ENCODE measurements at places on chromosomes 1 and 21.

DNA sequence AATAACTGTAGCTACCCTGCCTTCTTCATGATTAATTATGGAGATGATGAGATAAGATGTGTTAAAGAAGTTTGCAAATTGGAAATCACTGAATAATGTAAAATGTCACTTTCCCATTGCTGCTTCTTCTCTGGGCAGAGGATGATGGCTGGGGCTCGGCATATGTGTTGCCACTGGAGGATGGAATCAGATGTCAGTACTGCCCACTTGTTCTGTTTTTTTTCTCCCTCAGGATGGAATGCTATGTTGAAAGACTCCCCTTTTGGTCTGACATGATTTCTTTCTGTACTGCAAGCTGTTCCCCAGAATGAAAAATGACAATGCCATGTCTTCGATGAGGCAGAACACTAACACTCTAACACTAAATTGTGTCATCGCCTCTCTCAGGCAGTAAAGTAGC is 373.9 kb upstream of the SPAG17 start:
- no peak for DNase-seq

GRCh38 chr21:31538816-31539215 is 120.7 kb upstream of the SOD1 start:
- DNase-seq = no peak

DNA sequence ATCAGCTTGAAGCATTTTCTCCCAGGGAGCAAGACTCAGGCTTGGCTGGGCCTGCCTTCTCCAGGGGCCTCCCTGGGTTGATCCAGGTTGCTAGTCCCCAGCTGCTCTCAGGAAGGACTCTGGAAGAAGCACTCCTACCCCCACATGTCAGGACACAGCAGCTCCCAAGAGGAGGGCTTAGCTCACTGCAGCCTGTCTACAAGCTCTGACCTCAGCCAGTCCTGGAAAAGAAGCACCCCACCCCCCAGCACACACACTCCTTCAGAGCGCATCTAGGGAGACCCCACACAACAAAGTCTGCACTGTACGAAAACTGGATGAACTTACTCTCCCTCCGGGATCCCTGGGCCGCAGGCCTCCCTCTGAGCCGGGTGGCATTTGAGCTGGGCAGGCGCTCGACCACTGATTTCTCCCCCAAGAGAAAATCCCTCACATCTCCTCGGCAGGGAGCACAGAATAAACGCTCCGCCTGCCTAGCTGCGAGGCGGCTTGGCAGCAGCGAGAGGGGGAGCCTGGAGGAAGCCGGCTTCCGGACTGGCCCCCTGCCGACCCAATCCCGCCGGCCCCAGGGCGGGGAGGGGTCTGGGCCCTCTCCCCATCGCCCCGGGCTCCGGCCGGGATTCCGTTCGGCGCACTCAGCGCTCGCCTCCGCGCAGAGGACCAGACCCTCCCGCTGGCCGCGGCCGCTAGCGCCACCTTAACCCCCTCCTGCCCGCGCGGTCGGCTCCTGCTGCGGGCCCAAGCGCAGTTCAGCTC is at the start of gene KCNA2:
TSS of gene KCNA2 (minus strand) at position 458 of the 756 bp plus-strand sequence. CDS start 1,576 bp downstream, outside the sequence.
- DNase-seq = no peak

GRCh38 chr1:59125676-59126320 is 171.1 kb upstream of the FGGY start:
- DNase-seq = no peak

DNA sequence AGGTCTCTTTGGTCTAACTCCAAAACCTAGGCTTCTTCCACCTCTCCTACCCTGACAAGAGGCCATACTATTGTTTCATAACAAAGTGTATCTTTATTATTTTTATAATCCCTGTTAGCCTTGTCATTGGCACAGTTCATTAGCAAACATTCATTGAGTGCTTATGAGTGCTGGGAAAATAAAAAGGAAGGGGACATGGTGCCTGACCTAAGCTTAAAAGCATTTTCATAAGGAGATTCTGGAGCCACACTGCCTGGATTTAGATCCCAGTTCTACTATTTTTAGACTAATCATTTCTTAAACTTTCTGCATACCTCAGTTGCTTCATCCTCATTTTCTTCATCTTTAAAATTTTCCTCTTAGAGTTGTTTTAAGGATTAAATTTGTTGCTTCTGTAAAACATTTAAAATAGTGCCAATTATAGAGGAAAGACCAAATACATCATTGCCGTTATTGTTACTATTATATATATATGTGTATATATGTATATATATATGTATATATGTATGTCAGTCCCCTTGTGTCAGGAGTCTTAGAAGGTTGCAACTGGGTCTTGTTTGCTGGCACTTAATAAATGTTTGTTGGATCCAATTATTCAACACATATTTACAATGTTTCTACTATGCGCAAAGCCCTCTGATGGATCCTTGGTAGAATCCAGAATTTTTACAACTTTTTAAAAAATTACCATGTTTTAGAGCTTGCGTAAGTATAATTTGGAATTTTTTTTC is 250.9 kb upstream of the SGIP1 start:
- no peak for DNase-seq

- no peak for DNase-seq
Observed at GRCh38 chr1:114048232-114048631, 69.0 kb downstream of the OLFML3 start.

GRCh38 chr1:180548686-180549317 is 10.0 kb upstream of the OVAAL start:
- no peak for DNase-seq

DNA sequence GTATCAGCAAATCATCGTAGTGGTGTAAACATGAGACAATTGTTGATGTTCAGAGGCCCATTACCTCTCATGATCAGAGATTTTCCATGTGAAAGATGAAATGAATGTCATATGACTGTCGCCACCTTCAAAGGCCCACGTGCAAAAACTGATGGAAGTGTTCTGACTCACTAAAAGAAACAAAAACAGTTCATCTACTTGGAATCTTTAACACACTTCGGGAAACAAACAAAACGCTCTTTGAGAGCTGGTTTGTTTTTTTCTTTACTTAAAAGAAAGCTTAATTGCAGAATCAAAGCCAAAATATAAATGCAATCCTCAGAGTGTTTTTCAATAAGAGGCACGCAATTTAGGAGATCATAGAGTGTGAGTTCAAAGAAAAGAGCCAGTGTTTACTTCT is 100.8 kb downstream of the PLPPR4 start:
- no peak for DNase-seq

- no peak for DNase-seq
Observed at GRCh38 chr1:6686294-6686693, 15.3 kb downstream of the DNAJC11 start.

GRCh38 chr1:222914861-222915632 is 100.2 kb downstream of the DISP1 start:
- no peak for DNase-seq

- no peak for DNase-seq
Observed at GRCh38 chr1:118918940-118919259, 69.2 kb downstream of the TBX15 start.

DNA sequence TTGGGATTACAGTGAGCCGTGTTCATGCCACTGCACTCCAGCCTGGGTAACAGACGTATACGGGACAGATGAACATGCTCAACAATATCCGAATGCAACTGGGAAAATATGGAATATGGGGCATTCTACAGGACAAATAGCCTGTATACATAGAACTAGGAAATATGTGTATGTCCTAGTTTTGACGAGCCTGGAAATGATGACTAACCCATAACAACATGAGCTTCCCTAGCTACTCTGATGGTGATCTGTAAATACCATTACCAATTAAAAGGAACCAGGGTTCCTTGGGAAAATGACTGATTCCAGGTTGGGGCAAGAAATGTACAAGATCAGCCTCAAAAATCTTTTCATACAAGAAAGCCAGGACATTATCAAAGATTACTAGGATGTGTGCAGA is 42.8 kb upstream of the ARTN start:
- no peak for DNase-seq

DNA sequence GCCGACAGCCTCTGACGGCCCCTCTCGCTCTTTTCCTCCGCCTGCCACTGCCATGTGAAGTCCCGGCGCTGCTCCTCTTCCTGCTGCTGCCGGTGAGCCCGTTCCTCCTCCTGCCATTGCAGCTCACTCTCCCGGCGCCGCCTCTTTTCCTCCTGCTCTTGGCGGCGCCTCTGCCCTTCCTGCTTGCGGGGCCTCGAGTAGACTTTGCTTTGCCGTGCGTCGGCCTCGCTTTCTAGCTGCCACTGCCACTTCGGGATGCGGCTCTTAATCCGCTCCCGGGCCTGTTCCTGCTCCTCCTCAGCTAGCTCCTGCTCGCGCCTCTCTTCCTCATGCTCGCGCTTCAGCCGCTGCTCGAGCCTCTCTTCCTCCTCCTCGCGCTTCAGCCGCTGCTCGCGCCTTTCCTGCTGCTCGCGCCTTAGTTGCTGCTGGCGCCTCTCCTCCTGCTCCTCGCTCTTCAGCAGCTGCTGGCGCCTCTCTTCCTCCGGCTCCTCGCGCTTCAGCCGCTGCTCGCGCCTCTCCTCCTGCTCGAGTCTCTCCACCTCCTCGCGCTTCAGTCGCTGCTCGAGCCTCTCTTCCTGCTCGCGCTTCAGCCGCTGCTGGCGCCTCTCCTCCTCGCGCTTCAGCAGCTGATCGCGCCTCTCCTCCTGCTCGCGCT is 4.3 kb downstream of the TCHH start:
- DNase-seq = no peak

DNA sequence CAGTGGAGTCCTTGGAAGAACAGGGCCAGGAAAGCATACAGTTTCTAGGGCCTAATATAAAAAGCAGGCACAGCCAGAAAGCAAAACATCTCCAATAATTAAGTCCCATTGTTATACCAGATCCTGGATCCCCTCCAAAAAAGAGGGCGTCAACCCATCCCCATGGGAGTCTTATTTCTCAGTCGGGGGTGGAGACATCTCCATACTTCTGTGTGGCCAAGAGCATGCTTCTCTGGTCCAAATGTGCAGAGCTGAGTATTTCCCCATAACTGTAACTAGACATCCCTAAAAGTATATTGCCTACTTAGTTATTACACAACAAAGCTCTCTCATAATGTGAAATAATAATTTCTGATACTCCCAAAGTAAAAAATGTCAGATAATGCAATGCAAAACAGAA is 104.2 kb upstream of the SOX13 start:
- DNase-seq = no peak

DNA sequence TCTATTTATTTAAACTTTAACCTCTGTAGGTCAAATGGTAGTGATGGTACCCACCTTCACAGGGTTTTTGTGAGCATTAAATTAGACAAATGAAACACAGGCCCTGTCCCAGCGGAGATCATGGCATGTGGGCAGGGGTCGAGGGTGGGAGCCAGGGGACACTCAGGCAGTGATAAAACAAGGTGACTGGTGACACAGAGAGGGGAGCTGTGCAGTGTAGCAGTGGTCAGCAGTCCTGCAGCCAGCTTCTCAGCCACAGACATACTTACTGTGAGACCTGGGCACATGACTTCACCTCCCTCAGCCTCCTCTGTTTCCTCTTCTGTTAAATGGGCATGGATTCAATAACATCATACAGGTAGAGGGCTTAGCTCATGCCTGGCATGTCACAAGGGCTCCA is 44.9 kb downstream of the SRRM1 start:
- DNase-seq = no peak

DNA sequence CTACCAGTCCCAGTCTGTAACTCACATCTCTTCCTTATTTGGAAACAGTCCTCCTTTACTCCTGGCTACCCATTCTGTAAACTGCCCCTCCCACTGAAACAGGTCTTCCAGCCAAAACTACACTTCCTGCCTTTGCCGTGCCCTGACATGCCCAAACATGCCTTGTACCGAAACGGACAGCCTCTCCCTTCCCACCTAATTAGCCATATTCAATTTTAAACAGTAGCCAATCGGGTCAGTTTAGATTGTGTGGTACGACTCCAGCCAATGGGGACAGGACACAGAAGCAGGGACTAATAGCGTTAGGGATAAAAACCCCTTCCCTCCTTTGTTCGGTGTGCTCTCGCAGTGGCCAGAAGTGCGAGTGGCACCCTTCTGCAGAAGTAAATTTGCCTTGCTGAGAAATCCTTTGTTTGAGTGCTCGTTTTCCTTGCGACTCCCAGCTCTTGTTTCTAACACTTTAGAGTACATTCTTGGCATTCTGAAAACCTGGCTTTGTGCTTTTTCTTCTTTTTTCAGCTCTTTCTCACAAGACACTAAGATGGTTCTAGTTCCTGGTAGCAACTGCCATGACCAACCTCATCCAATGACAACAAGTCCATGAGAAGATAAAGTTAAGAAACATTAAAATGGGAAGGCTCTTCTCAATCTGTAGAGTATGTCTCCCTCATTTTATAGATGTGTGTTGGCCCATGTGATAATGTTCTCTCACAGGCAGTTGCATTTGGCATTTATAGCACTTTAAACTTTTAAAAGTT is 325.1 kb upstream of the GREM2 start:
- DNase-seq = no peak

DNA sequence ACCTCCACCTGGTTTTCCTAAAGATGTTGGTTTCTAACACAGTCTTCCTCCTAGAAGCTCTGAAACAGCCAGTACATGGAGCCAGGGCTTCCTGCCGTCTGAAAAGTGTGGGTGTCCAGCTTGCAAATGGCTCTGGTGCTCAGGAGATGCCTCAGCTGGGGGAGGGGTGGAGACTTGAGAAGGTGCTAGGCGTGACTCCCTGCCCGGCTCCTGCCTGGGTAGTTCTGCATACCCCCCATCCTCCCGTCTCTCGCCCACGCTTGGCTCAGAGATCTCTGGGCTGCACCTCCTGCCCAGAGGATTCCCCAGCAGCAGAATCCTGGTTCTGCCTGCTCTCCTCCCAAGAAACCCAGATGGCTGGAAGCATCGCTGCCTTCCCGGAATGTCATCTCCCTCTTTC is 16.9 kb downstream of the STUM start:
- no peak for DNase-seq

GRCh38 chr1:108327534-108328466 is 83.9 kb upstream of the NBPF4 start:
- DNase-seq = no peak

- DNase-seq = no peak
Observed at GRCh38 chr1:91036894-91037829, 15.3 kb upstream of the ZNF644 start.

DNA sequence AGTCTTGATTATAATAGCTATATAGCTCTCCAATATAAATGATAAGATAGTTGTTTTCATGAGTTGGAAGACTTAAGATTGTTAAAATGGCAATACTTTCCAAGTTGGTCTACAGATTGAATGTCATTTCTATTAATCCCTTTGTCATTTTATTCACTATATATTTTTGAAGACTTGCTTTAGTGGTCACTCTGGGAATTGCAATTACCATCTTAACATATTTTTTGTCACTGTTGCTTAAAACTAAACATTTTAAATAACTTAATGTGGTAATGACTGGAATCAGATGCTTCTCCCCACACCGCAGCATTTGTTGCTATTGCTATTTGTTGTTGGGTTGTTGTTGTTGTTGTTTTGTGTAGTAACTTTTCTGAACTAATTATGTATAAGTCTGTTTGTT is 1592.9 kb downstream of the MRPL39 start:
- DNase-seq = no peak
